ENCODE measurements at places on chromosomes 5 and 9.

DNA sequence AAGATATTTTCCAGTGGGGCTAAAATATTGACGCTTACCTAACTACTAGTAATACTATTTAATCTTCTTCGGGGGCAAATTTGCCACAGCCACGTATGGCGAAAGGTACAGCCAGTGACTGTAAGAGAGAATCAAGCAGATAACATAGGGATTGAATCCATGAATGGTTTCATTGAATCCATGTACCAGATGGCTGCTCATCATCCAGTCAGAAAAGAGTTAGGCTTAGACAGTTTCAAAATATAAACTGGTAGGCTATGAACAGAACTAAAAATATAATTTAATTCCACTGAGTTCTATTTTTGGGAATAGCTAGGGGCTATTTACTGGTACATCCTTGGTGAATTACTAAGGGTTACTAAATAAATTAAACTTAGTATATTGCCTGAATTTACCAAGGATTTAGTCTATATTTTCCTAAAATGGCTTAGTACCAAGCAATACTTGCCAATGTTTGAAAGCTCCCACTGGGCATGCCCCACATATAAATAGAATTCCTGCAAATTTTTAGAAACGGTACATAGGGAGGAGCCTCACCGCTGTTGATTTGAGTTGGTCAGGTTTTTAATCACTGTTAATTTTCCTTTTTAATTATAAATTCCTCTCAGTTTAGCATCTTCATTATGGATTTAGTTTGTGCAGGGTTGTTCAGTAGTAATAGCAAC is 55.8 kb upstream of the VLDLR start:
- DNase-seq, result no peak

DNA sequence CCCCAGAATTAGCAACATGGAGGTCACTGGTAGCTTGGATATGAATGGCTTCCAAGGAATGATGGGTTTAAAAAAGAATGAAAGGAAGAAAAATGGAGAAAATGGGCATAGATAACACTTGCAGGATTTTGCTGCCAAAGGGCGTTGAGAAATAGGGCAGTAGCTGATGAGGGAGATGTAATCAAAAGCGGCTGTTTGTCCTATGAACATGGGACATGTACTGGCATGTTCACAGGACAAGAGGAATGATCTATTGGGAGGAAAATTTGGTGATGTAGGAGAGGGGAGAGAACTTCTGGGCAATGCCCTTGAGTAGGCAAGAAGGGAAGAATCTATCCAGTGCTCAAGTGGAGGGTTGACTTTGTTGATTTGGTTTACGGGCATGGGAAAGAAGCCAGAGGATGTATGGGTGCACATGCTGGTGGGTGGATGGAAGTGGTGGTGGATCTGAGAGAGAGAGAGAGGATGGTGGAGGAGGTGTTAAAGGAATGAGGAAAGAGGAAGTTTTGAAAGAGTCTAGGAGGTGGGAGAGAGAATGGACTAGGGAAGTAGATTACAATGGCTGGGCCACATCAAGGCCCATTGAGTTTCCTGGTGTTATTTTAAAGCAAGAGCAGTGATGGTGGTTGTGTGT is 115.1 kb upstream of the MVB12B start:
- no peak for DNase-seq

DNA sequence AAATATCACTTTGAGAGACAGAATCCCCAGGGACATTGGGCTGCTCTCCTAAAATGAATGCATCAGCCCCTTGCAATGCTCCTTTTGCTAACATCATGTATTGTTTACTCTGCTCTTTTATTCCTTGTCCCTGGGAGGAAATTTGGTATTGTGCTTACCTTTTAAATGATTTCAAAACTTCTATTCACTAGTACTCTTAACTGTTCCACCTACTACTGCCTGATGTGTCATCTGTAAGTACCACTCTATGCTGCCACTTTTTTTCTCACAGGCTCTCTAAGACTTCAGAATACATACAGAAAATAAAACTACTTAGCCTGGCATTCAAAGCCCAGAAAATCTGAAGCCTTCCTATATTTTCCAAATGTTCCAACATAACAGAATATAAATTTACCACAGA is 667.2 kb downstream of the BRINP1 start:
- no peak for DNase-seq

- no peak for DNase-seq
Measured at GRCh38 chr9:136700959-136701667, 11.3 kb upstream of the DIPK1B start.

GRCh38 chr9:135034106-135034505 is 53.4 kb upstream of the OLFM1 start:
- no peak for DNase-seq

DNA sequence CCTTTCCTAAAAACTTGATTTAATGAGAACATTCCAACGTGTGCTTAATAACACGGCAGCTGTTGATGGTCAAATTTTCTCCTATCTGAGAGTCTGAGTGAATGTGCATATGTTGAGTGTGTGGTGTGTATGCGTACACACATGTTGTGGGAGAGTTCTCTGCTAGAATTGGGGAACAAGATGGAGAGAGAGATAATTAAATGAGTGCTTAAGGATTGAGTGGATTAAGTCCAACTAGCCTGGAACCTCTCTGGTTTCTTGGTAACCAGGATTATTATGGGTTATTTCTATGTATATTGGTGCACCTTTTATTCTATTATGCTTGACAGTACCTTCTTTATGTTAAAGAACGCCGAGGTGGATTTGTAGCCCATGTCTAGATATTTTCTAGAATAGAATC is 36.4 kb upstream of the TNFAIP8 start:
- no peak for DNase-seq

DNA sequence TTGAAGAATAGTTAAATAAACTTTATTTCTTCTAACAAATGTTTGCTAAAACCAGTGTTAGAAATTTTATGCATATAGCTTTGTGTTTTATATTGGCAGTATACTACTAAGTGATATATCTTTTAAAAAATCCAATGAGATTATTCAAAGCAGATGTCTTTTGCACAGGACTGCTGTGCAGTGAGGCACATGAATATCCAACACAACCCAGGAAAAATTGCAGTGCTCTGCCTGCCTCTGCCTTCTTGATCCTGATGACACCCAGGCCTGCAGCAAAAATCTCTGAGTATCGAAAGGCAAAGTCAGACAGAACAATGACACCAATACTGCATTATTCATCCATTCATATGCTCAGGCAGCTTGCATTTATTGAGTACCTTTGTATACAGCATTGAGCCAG is 1076.5 kb upstream of the ARRDC3 start:
- no peak for DNase-seq

- no peak for DNase-seq
Measured at GRCh38 chr5:74231697-74232096, 408.8 kb downstream of the ENC1 start.

DNA sequence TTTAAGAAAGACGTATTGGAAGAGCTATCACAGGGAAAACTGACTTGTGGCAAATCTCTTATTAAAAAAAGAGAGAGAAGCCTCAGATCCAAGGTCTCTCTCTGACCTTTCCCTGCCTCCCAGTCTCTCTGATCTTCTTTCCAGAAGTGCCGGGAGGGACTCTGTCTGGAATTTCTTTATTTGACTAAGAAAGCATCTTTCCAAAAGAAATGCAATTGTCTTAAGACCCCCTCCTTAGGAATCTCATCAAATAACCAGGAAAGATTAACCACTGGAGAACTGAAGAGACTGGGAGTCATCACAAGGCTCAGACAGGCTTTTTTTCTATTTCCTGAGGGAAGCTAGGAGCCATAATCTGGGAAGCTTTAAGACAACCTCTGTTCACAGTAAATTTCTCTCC is 4.6 kb downstream of the C1QTNF3 start:
- no peak for DNase-seq
